ENCODE measurements at places on chromosomes 7 and 10.

GRCh38 chr7:133293384-133294160, 40.7 kb downstream of the EXOC4 start:
- H3K36me3 ChIP-seq, result peaks cover 29% of the 10 kb centered on the region
- no peak for DNase-seq
- no peaks in the 10 kb centered on the region for H3K4me1 ChIP-seq
- no peak overlapping the region for H3K27ac ChIP-seq

- no peak for DNase-seq
- no peak overlapping the region for H3K4me3 ChIP-seq
- H3K27ac ChIP-seq, result no peak overlapping the region
- peaks cover 5% of the 10 kb centered on the region for H3K4me1 ChIP-seq
Observed at GRCh38 chr10:3538291-3538655, 246.7 kb downstream of the KLF6 start.

DNA sequence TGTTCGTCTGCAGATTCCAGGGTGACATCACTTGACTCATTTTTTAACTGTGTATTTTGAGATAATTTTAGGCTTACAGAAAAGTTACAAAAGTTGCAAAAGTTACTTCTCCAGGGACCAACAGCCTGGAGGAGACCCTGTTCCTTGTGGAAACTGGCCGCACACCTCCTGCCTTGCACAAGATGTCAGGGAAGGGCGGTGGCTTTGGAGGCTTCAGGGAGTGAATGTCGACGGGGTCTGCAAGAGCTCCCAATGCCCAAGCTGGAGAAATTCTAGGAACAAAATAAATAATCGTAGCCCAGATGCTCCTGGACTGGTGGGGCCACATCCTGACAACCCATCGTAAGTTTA, 62.2 kb upstream of the FAM20C start:
- H3K27me3 ChIP-seq, result peaks cover 55% of the 10 kb centered on the region
- no peak overlapping the region for H3K4me3 ChIP-seq
- no peaks in the 10 kb centered on the region for H3K4me1 ChIP-seq
- DNase-seq, result no peak
- no peaks in the 10 kb centered on the region for H3K36me3 ChIP-seq

DNA sequence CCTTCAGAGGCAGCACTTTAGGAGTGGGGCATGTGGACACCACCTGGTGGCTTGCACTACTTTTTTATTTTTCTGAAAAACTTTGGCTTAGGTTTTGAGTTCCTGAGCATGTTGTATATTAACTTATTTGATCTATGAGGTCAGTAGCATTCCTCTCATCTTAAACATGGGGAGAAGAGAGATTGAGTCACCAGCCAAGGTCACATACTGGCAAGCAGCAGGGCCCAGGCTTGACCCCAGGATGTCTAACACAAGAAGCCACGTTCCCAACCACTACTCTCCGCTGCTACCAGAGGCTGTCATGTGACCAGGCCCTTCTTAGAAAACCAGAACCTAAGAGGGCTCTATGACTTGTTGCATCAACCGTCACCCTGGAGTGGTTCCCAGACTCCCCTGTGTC, 210.3 kb upstream of the GPR26 start:
- no peak overlapping the region for H3K27ac ChIP-seq
- no peaks in the 10 kb centered on the region for H3K4me1 ChIP-seq
- H3K27me3 ChIP-seq, result no peaks in the 10 kb centered on the region
- H3K36me3 ChIP-seq, result no peaks in the 10 kb centered on the region
- no peak for DNase-seq

DNA sequence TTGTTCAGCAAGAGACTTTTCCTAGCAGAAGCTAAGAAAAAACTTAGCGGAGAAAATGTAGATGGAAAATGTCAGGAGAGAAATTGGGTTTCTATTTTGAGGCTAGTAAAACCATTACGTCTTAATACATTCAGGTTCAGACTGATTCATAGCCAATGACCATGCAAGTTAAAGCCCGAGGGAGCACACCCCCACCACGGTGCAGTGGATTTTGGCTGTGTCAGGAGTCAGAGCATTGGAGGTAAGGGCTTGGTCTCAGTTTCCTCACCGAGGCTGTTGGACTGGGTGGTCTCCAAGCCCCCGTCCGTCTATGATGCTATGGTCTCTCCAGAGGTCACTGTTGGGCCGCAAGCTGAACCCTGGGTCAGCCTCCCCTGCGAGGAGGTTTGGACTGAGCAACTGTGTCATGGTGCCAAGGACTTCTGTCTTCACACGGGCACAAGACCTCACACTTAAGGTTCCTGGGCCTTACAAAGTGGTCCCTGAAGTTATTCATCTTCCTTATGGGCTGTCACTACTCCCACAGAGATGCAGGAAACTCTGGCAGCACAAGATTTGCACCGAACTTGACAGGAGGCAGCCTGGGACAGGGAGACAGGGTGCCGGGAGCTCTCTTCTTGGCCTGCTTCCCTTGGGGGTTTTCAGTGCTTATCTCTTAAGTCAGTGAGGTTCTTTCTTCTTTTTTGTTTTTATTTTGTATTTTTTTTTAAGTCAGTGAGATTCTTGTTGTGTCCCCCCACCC, 186.8 kb downstream of the PHTF2 start:
- no peak for DNase-seq
- no peaks in the 10 kb centered on the region for H3K27me3 ChIP-seq
- H3K27ac ChIP-seq, result no peak overlapping the region
- peaks cover 6% of the 10 kb centered on the region for H3K4me1 ChIP-seq

GRCh38 chr10:70376436-70377378, 5.7 kb downstream of the LRRC20 start:
- DNase-seq, result no peak
- no peaks in the 10 kb centered on the region for H3K27me3 ChIP-seq
- H3K4me1 ChIP-seq, result peaks cover 10% of the 10 kb centered on the region
- no peak overlapping the region for H3K27ac ChIP-seq
- H3K4me3 ChIP-seq, result no peak overlapping the region
- H3K36me3 ChIP-seq, result no peaks in the 10 kb centered on the region
